Erythroblast (primary cell): ENCODE measurements at places on chromosomes 2 and 18.

DNA sequence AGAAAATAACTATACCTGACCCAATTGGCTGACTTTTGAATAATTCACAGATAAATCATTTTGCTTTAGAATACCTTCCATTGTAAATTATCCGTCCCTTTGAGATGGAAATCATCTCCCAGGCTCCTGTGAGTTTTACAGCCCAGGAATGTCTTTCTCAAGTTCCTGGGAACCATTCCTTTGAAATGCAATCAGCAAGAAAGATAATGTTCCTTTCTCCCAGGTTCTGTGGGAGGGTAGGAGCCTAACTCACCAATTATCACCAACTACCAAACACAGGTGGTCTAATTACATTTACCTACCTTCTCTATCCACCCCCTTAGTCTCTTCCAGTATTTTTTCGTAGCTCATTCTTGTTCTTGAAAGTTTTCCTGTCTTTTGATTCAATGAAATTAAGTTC, 1016.0 kb downstream of the SOCS6 start:
- DNase-seq: no peak

- no peak for DNase-seq
These were observed 92.0 kb downstream of the ASXL3 start for GRCh38 chr18:33670029-33670428.

GRCh38 chr2:114461116-114461515, 18.7 kb downstream of the DPP10 start:
- DNase-seq: no peak

GRCh38 chr18:1510542-1511179, 606.0 kb downstream of the ADCYAP1 start:
- no peak for DNase-seq

- peak; percentile 40 for DNase-seq
These were observed 844.3 kb downstream of the MBD2 start for GRCh38 chr18:53380063-53380639.

GRCh38 chr2:160425434-160426151, 68.0 kb downstream of the RBMS1 start:
- no peak for DNase-seq

DNA sequence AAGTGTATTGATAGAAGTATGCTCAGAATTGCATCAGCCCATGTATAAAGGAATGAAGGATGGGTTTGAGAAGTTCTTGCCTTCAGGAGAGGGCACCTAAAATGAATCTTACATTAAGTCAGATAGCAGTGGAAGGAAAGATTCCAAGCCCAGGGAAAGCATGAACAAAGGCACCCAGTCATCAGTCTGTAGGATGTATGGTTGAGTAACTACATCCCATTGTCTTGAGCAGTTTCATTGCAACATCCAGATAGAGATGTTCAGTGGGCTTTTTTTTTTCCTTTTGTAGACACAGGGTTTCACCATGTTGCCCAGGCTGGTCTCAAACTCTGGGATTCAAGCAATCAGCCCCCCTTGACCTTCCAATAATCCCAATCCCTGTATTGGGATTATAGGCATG, 80.7 kb downstream of the ARHGAP28 start:
- DNase-seq: no peak

DNA sequence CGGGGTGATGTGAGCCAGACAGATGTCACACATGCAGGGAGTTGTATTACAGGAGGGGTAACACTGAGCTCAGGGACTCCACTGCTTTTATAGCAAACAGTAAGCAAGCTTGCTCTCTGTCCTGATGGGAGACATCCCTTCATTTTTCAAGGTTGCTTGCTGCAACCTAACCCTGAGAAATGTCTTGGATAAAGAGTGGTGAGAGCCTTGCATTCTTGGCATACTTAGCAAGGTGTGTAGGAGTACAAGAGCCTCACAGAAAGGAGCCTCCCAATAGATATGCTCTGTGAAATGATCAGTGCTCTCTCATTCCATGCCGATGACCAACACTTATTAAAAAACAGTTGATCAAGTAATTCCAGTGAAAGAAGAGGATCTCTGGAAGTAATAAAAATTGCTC, 8.1 kb downstream of the PFN4 start:
- no peak for DNase-seq

DNA sequence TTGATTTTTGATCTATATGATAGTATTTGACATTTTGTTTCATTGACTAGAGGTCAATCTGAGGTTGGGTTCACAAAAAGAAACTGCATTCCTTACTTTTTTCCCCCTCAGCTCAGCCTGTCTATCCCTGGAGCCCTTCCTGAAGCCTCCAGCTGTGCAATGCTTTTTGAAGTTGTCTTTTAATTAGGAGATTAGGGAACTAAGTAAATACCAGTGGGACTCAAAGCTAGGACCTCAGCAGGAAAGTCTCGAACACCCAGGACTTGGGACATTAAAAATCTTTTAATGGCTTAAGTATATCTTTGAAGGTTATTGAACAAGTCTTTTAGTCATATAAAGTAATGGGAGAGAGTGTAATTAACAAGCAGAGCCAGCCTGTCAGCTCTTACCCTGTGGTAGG, 220.2 kb downstream of the PDE11A start:
- DNase-seq: no peak

GRCh38 chr2:71933467-71934319, 214.0 kb downstream of the CYP26B1 start:
- peak; percentile 9 for DNase-seq

- no peak for DNase-seq
These were observed 315.5 kb upstream of the MYT1L start for GRCh38 chr2:2646433-2647051.

DNA sequence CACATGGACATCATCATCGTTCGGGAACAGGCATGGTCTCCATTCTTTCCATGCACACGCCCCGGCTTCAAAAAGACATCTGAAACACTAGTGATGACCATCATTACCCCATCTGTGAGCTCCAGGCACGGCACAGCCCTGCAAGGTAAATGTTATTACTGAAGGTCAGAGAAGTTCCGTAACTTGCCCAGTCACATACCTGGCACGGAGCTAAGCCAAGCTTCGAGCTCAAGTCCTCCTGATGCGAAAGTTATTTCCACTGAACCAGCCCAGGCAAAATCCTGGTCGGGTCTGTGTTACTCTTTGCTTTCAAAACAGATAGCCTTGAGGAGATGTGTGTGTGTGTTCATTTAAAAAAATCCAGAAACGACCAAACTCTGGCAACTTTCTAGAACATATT, 22.8 kb downstream of the FHL2 start:
- no peak for DNase-seq
